Renal cortical epithelial cell (primary cell): ENCODE measurements at places on chromosomes 11 and 22. TPM values are rescaled to one million over a fixed set of nuclear protein-coding genes. Genes with fewer than 3 reads are reported as not detected.

DNA sequence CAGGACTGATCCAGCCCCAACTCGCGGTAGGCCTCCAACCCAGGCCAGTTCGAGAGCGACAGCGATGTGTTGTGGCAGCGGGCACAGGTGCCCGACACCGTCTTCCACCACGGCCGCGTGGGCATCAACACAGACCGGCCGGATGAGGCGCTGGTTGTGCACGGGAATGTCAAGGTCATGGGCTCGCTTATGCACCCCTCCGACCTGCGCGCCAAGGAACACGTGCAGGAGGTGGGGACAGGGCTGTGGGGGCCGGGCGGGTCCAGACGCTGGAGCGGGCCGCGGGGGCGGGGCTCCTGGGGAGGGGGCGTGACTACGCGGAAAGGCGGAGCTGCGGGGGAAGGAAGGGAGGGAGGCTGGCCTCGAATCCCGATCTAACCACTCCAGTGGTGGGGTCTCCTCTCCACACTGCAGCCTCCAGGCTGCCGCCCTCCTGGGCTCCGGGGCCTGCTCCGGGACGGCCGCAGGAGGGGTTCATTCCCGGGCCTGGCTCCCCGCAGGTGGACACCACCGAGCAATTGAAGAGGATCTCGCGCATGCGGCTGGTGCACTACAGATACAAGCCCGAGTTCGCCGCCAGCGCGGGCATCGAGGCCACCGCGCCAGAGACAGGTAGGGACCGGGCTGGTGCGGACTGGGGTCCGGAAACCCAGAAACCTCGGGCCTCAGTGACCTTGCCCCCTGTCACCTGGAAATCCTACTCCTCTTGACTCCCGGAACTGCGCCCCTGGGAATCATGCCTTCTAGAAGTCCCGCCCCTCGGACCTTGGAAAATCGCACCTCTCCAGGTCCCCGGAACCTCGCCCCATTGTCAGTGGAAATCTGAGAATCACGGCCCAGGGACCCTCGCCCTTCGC is 14.9 kb downstream of the TMEM258 start:
- DNase-seq = no peak

DNA sequence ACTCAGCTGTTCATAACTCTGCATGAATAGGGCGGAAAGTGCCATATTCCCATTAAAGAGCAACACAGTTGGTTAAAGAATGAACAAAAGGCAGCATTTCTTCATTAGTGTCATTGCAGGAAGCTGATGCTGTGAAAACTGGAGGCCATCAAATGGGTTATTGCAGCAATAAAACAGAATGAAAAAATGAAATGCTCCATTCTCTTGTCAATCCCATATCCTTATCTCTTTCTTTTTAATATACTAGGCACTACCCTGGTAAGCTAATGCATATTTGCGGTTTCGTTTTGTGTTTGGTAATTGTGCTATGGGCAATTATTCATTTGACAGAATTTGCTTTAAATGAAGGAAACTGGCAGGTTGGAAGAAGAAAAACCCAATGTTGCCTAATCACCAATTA is 25.3 kb downstream of the C11orf71 start:
- no peak for DNase-seq

GRCh38 chr22:30878516-30879414 is 89.8 kb downstream of the MORC2 start:
- DNase-seq = no peak

- DNase-seq = peak; percentile 53
Measured at GRCh38 chr22:37965940-37966664, 12.6 kb downstream of the POLR2F start.

DNA sequence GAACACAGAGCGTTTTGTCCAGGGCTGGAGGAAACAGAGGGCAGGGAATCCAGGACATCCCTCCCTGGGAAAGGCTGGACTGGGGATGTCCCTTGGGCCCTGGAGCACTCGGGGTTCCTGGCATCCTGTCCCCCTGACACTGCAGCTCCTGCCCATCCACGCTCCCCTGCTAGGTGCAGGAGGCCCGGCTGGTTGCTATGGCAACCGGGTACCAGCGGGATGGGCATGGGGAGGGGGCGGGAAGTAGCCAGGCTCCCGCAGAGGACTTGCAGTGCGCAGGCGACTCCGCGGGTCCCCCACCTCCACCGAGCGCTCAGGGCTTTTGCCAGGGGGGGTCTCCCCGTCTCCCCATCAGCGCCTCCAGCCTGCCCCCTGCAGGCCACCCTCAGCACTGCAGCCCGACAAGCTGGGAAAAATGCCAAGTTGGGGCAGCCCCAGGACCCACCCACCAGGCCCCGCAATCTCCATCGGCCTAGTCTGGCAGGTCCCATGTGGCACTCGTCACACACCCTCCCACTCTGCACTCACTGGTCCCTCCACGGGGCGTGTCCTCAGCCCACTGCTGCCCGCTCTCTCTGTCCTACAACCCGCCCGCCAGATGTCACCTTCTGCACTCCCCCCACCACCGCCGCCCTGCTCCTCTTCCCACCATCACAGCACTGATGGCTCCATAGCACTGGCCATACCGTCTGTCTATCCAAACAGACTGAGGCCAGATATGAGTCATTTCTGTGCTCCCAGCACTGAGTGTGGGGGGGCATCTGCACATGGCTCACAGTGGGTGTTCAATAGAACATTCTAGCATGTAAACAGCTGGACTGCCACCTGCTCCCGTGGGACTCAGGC is 31.5 kb downstream of the KIAA0930 start:
- peak; percentile 35 for DNase-seq

DNA sequence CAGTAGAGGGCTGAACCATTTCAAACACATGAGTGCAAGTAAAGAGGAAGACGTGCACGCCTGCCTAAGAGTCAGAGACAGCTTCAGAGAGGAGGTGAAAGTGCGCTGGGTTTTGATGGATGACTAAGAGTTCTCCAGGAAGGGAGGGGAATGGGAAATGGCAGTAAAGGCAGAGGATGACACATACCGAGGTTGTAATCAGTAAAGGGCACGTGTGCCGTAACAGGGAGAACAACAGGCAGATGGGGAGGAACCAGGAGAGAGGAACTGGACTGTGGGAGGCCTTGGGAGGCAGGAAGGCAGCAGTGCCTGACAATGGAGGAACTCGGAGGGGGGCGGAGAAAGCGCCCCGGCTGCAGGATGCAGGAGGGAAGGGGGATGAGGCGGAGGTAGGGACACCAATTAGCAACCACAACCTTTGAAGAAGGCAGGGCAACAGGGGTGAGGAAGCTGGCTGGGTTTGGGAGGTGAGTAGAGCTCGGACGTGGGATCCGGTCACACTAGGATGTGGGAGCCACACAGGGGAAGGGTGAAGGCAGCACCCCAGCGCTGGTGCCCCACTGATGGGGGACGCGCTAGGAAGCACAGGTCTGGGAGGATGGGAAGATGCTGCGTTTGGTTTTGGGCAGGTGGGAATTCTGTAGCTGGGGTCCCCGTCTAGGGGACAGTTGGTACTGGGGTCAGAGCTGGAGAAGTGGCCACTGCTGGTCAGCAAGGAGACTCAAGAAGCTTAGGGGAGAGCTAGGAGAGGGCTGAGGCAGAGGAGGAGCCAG is 67.4 kb downstream of the SCUBE1 start:
- no peak for DNase-seq

DNA sequence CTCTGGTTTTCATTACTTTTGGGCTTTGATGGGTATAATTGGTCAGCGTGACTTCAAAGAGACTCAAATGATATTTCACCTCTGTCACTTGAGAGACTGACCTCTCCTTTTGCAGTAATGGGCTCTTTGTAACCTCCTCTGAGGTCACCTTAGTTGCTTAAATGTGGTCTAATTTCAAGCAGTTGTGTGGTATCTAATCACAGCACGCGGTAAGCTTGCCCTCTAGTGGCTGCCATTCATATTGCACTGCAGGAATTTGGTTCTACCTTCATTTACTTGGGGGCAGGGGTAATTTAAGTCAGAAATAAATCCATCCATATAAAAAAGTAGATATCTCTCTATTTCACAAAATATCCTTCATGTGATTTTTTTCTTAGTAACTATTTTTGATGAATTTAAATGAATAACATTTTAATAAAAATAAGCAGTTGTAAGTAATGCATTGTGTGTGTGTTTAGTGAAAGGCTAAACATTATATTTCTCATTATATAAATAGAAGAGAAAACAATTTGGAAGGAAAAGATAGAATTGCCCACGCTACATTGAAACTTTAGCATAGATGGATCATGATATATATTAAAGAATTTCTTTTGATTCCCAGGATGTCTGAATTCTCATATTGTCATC is 55.0 kb upstream of the ANO3 start:
- DNase-seq = peak; percentile 62

DNA sequence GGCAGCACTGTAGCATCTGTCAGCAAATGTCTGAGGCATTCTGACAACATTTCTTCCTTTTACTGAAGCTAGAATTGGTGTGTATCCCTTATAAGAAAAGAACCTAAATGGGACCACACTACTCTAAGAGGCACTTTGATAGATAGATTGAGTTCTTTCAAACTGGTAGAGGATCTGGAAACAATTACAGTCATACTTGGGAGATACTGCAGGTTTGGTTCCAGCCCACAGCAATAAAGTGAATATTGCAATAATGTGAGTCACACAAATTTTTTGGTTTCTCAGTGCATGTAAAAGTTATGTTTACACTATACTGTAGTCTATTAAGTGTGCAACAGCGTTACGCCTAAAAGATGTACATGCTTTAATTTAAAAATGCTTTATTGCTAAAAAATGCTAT is 96.9 kb downstream of the SBF2 start:
- DNase-seq = no peak

GRCh38 chr22:37012956-37013355 is 6.3 kb downstream of the TST start:
- DNase-seq = no peak

- DNase-seq = no peak
Measured at GRCh38 chr11:23490557-23491235, 630.4 kb upstream of the CCDC179 start.

GRCh38 chr11:93510196-93510873 is 32.9 kb downstream of the SMCO4 start:
- no peak for DNase-seq

- DNase-seq = no peak
Measured at GRCh38 chr11:44016546-44017442, 31.0 kb upstream of the ACCSL start.

DNA sequence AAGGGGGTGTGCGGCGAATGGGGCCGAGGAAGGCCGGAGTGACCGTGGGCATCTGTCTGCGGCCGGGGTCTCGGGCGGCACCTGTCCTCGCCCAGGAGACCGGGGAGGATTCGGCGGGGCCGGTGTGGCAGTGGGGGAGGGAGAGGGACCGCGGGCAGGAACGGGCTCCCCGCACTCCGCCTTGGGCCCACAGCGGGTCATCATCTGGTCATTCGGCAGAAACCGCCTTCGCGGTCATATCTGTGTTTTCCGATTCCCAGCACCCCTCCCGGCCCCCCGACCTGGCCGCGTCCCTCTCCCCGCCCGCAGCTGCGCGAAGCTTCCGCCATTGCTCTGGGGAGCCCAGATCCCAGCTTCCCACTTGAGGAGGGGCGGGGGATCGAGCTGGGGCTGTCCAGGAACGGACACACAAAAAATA is 824 bp upstream of the CBX6 start:
- DNase-seq = no peak

DNA sequence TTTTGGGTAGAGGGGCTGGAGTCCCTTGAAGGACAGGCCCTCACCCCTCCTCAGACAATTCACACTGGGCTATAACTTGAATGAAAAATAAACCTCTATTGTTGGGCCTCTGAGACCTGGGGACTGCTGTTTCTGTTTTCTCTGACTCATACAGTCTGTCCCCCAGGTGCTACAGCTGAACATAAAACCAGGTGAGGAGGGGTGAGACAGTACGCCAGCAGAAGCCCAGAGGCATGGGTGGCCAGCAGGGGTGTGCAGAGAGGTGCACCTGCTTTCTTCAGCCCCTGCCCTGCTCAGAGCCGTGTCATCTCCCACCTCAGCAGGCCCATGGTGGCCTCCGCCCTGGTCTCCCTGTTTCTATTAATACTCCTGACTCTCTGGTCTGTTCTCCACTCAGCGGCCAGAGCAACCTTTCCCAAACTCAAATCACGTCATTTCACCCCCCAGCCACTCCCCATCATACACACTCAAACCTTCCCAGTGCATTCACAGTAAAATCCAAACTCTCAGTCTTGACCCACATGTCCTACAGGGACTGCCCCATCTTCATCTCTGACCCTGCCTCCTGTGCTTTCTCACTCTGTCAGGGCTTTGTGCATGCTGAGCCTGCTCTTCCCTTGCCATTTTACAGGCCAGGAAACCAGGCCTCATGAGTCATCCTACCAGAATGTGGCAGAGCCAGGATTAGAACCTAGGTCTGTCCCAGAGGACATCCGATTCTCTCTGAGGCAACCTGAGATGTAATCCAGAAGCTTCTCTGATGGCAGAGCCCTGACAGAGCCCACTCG is 5.4 kb upstream of the IL2RB start:
- no peak for DNase-seq

DNA sequence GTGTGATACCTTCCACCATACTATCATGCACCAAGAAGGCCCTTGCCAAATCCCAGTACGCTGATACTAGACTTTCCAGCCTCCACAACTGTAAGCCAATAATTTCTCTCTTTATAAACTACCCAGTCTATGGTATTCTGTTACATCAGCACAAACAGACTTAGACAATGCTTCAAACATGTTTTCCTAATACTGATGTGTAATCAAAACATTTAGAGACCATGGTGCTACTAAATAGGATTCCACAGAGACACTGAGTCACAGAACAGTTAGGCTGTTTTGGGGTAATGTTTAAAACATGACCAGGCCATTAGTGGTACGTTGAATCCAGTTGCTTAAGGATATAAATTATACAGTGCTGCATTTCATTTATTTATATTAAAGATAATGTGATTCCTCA is 103.7 kb downstream of the PICALM start:
- no peak for DNase-seq

GRCh38 chr11:19597206-19597605 is 115.4 kb upstream of the NAV2 start:
- peak; percentile 10 for DNase-seq

The ACRV1 gene
- total RNA-seq = not detected in 2 replicates

The RFPL3 gene
- not detected in 2 replicates for total RNA-seq

The OTOG gene
- total RNA-seq = not detected in 2 replicates

The GP1BB gene
- total RNA-seq = not detected in 2 replicates

The OR4D5 gene
- not detected in 2 replicates for total RNA-seq

The SCUBE2 gene
- total RNA-seq = 0.87 and 1.4 TPM in 2 replicates

The GAS2L1 gene
- 8.0 and 18.7 TPM in 2 replicates for total RNA-seq

The MYBPC3 gene
- total RNA-seq = not detected in 2 replicates

The RIMBP3B gene
- total RNA-seq = 0.05 TPM in 1 of 2 replicates, not detected in the other

The GGTLC2 gene
- not detected in 2 replicates for total RNA-seq

The MRGPRX3 gene
- not detected in 2 replicates for total RNA-seq

The HEPN1 gene
- not detected in 2 replicates for total RNA-seq

The A4GALT gene
- 23.8 and 64.8 TPM in 2 replicates for total RNA-seq

The IGHMBP2 gene
- total RNA-seq = 5.4 and 12.8 TPM in 2 replicates

The POU2AF2 gene
- total RNA-seq = not detected in 2 replicates
